CD8-positive, alpha-beta memory T cell (primary cell): ENCODE measurements at places on chromosomes 7 and 10. TPM values are rescaled to one million over a fixed set of nuclear protein-coding genes. Genes with fewer than 3 reads are reported as not detected.

GRCh38 chr10:28400681-28401080 is 97.8 kb upstream of the MPP7 start:
- DNase-seq: no peak

- no peak for DNase-seq
These were observed 70.9 kb downstream of the DYNC1I1 start for GRCh38 chr7:95843286-95843685.

- DNase-seq: no peak
These were observed 19.2 kb upstream of the IKZF1 start for GRCh38 chr7:50285269-50285668.

Gene SPAM1
- not detected for total RNA-seq

- no peak for DNase-seq
These were observed 50.3 kb upstream of the MET start for GRCh38 chr7:116621649-116622048.
